ENCODE measurements at places on chromosomes 2 and 18. TPM values are rescaled to one million over a fixed set of nuclear protein-coding genes. Genes with fewer than 3 reads are reported as not detected.

IL36RN gene
- not detected for total RNA-seq

SEPTIN10 gene
- total RNA-seq, result 0.40 TPM

HOXD1 gene
- not detected for total RNA-seq

IL37 gene
- total RNA-seq, result not detected

G6PC2 gene
- not detected for total RNA-seq

RFX8 gene
- total RNA-seq, result not detected

DNPEP gene
- 74.8 TPM for total RNA-seq

HDLBP gene
- 223 TPM for total RNA-seq

TAF4B gene
- total RNA-seq, result 19.2 TPM

HTR2B gene
- total RNA-seq, result not detected

ITGA6 gene
- 0.29 TPM for total RNA-seq

CYP1B1 gene
- total RNA-seq, result 0.07 TPM

GRCh38 chr2:65435625-65436168, 3.3 kb upstream of the SPRED2 start:
- DNase-seq, result peak; percentile 94
- peaks cover 49% of the 10 kb centered on the region for H3K4me1 ChIP-seq
- peak overlapping the region; percentile 65 for H3K4me3 ChIP-seq
- H3K27me3 ChIP-seq, result no peaks in the 10 kb centered on the region
- peak overlapping the region; percentile 94 for H3K27ac ChIP-seq
- H3K36me3 ChIP-seq, result no peaks in the 10 kb centered on the region

DNA sequence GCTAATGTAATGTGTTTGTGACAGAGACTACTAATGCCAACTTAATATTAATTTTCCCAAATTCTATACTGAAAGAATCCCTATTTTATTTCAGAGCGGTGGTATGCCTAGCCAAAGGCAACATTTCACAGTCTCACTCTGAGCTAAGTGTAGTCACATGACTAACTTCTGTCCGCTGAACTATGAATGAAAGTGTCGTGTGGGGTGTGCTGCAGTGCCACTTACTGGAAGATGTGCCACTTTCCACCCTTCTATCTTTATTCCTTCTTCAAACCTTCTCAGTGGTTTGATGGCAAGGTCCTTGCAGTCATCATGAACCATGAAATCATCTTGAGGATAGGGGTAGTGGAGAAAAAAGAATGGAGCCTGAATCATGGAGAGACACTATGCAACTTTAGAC, 47.3 kb upstream of the C1D start:
- no peaks in the 10 kb centered on the region for H3K36me3 ChIP-seq
- H3K27ac ChIP-seq, result no peak overlapping the region
- no peak for DNase-seq
- H3K4me1 ChIP-seq, result no peaks in the 10 kb centered on the region
- no peak overlapping the region for H3K4me3 ChIP-seq

GRCh38 chr2:223053484-223054192, 1.6 kb downstream of the KCNE4 start:
- no peak overlapping the region for H3K4me3 ChIP-seq
- peaks cover 10% of the 10 kb centered on the region for H3K4me1 ChIP-seq
- no peak overlapping the region for H3K27ac ChIP-seq
- H3K27me3 ChIP-seq, result no peaks in the 10 kb centered on the region

GRCh38 chr2:175792199-175792598, 209.9 kb downstream of the LNPK start:
- no peak for DNase-seq
- H3K4me1 ChIP-seq, result no peaks in the 10 kb centered on the region
- no peaks in the 10 kb centered on the region for H3K27me3 ChIP-seq
- H3K27ac ChIP-seq, result no peak overlapping the region

- no peaks in the 10 kb centered on the region for H3K27me3 ChIP-seq
- DNase-seq, result no peak
Measured at GRCh38 chr2:19073522-19073921, 284.9 kb downstream of the OSR1 start.

- H3K36me3 ChIP-seq, result no peaks in the 10 kb centered on the region
- peaks cover 6% of the 10 kb centered on the region for H3K4me1 ChIP-seq
- peak; percentile 36 for DNase-seq
Measured at GRCh38 chr18:36752929-36753865, 75.6 kb downstream of the TPGS2 start.

DNA sequence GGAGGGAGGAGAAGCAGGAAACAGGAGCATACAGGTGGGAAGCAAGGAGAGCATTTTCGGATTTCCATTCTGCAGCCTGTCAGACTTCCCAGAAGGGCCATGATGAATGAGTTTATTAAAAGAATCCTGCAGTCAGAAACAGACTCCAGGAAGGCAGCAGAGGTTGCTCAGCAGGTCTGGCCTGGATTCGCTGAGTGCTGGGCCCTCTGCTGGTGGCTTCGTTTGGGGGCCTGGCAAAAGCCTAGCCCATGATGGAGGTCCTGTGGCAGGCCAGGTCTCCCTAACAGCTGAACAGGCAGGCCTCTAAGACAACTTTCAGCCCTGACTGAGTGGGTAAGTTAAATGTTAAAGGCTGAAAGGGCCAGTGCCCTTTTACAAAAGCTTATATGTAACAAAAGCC, 108.2 kb upstream of the CAPN13 start:
- no peak overlapping the region for H3K27ac ChIP-seq
- no peaks in the 10 kb centered on the region for H3K4me1 ChIP-seq
- no peak overlapping the region for H3K4me3 ChIP-seq
- peak; percentile 17 for DNase-seq
- no peaks in the 10 kb centered on the region for H3K36me3 ChIP-seq

DNA sequence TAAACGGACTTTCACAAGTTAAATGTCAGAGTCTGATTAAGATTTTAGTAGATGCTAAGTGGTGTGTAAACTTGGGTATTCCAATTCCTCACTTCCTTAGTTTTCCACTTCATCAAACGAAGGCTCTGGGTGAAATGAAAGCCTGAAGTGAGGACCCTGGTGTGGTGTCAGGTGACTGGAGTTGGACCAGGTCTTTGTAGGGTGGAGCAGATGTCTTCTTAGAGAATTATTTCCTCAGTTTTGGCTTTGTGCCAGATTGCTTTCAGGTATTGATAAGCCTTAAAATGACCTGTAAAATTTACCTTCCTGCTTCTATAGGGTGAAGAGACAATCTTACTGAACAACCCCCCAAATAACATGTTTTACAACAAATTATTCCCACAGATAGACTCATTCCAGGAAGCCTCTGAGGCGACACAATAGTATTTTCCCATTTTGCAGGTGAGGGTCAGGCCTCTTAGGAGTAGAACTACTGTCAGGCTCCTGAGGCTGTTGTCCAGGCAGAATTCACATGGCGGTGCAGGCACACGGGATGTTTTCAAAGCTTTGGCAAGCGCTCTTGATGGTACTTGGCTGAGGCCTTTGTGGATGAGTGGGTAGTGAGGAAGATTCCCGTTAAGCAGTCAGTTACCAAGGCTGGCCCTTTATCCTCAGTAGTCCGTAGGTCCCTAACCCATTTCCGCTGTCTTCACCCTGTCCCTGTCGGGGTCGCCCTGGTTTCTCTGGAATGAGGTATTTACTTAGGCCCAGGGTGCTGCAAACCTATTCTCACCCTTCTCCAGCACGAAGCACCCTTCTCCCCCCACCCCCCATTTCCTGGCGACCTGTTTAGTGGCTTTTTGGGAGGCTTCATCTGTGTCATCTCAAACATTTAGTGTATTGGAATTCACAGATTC, 6.6 kb downstream of the RPS7 start:
- no peaks in the 10 kb centered on the region for H3K27me3 ChIP-seq
- no peak for DNase-seq
- H3K4me1 ChIP-seq, result peaks cover 31% of the 10 kb centered on the region
- H3K36me3 ChIP-seq, result peaks cover 67% of the 10 kb centered on the region
- H3K27ac ChIP-seq, result no peak overlapping the region

DNA sequence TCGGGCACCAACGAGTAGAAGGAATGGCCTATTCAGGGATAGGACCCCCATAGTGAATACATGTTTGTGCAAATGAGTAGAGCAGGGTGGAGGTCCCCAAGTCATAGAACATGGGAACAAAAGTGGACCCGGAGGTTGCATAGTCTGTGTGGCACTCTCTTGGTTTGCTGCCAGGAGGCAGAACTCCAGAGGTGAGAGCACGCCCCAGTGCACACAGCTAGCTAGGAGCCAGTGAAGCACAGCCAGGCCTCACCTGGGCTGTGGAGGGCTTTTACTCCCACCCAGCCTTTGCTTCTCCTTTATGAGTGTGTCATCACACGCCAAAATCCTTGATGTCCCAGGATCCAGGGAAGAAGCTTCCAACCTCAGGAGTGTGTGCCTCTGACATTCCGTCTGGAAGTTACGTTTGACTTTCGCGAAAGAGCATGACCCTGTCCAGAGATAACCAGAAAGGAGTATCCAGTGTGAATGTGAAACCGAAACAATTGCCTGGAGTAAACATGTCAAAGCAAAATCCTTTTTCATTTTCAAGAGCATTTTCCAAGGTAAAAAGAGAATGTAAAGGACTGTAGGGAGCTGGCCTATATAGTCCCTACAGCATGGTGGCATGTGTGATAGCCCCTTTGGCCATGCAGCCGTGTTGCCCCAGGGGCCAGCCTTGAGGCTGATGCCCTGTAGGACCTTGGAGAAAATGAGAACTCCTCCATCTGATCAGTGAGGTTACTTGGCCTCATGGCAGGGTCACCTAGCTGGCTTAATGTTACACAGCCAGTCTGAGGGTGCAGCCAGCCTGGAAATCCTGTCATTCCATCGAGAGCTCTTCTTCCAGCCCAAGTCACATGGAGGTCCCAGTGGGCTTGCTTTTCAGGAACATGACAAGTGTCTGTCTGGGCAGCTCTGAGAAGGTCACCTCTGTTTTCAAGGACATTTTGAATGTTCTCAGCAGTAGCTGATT, 8.8 kb downstream of the TRIB2 start:
- H3K4me3 ChIP-seq, result no peak overlapping the region
- H3K4me1 ChIP-seq, result no peaks in the 10 kb centered on the region
- no peak for DNase-seq
- H3K27me3 ChIP-seq, result no peaks in the 10 kb centered on the region

DNA sequence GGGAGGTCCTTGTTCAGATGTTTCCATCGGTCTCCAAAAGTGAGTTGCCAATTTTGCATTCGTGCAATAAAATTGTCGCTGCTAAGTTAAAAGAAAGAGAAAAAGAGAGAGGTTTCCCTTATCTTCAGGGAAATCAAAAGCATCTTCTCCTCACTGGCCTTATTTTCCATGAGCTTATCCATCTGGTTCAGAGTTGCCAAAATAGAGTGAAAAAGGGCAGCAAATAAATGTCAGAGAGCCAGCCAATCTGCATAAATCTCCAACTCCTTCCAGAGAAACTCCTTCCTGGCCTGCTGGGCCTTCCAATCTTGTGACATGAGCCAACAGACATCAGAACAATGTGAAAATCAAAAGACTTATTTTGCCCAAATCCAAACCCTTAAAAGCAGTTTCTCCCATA, 28.4 kb downstream of the PAX3 start:
- no peaks in the 10 kb centered on the region for H3K27me3 ChIP-seq
- no peaks in the 10 kb centered on the region for H3K36me3 ChIP-seq

GRCh38 chr2:48219555-48220436, 310.2 kb upstream of the STON1 start:
- no peaks in the 10 kb centered on the region for H3K27me3 ChIP-seq
- H3K4me3 ChIP-seq, result no peak overlapping the region
- H3K36me3 ChIP-seq, result no peaks in the 10 kb centered on the region
- peaks cover 3% of the 10 kb centered on the region for H3K4me1 ChIP-seq

- H3K27me3 ChIP-seq, result no peaks in the 10 kb centered on the region
- peaks cover 42% of the 10 kb centered on the region for H3K4me1 ChIP-seq
- peak overlapping the region; percentile 29 for H3K27ac ChIP-seq
- no peak for DNase-seq
Measured at GRCh38 chr2:27072920-27073319, 1.5 kb upstream of the OST4 start.

Data from K562 (cell line).